NCI-H774 (cell line): ENCODE measurements at places on chromosomes 2 and 18.

- peak; percentile 62 for DNase-seq
These were observed 26.9 kb upstream of the DTNB start for GRCh38 chr2:25700221-25700660.

GRCh38 chr2:129912066-129912820, 67.2 kb upstream of the RAB6C start:
- no peak for DNase-seq

DNA sequence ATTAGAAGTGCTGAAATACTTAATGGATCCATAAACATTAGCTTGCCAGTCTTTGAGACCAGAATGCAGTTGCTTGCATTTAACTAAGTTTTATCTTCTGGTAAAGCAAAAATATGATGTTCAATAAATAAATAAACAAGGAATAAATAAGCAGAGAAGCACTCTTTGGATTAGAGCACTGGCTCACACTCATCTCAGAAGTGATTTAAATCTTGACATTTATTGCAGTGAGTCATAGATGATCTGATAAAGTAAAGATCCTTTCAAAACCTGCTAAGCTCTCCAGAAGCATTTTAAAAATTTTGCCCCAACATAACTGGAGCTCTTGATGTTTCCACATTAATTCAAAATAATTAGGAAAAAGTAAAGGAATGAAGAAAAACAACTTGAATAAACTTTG, 66.8 kb downstream of the KYNU start:
- DNase-seq, result no peak

- DNase-seq, result no peak
These were observed 263.8 kb upstream of the CDH19 start for GRCh38 chr18:66867653-66868052.

GRCh38 chr2:94960266-94960665, 65.2 kb upstream of the MAL start:
- DNase-seq, result no peak

GRCh38 chr2:43321446-43321845, 95.0 kb upstream of the ZFP36L2 start:
- DNase-seq, result no peak

- DNase-seq, result no peak
These were observed 87.7 kb downstream of the TMEM18 start for GRCh38 chr2:589281-590130.

GRCh38 chr2:127810156-127810618, 784 bp downstream of the WDR33 start:
- DNase-seq, result no peak

DNA sequence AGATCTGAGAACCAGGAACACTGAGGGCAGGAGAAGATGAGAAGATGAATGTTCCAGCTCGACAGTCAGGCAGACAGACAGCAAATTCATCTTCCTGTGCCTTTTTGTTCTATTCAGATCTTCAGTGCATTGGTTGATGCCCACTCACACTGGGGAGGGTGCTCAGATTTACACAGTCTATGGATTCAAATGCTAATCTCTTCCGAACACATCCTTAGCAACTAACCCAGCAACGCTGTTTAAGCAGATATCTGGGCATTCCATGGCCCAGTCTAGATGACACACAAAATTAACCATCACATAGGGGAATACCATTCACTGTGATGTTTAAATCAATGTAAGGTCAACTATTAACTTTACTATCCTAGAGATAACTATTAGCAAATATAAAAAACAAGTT, 571.9 kb downstream of the NYAP2 start:
- DNase-seq, result no peak

- no peak for DNase-seq
These were observed 3.8 kb upstream of the GIGYF2 start for GRCh38 chr2:232693344-232693743.

GRCh38 chr2:122706757-122707223, 951.3 kb downstream of the TSN start:
- no peak for DNase-seq

DNA sequence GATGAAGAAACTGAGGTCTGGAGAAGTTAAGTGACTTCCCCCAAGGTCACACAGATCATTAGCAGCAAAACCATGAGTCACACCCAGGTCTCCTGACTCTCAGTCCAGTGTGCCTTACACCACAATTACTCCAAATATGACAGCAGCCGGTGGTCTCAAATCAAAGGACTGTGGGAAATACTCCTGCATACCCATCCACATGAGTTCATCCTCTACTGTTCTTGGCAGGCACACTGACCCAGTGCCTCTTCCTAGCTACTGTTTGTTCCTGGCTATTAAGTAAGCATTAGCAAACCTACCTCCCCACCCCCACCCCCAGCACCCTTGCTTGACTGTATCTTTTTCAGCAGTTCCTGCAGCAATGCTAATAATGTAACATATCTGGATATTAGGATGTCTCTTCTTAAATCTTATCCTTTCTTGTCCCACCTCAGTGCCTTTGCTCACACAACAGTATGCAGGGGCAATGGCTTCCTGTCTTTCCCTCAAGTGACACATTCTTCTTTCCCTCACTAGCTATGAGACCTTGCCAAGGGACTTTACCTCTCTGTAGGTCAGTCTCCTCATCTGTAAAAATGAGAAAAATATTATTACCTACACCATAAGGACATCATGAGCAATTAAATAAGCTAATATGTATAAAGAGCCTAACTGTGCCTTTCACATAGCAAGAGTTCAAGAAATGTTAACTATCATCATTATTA, 46.2 kb downstream of the FAM98A start:
- DNase-seq, result no peak

DNA sequence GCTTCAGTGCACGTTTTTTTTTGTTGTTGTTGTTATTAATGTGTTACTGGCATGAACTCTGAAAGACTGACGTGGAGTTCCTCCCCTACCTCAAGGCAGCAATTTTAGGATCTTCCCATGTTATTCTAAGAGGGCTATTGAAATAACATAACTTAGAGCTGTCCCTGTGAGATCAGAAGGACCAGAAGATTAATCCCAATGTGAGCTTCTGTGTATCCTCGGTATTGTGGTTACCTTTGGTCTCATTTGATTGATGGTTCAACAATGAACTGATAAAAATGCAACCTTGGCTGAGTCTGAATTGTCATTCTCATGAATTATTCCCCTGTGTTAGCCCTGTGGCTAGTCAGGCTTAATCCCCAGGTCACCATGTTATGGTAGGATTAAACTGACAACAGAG, 394.1 kb downstream of the TRIB2 start:
- DNase-seq, result no peak

DNA sequence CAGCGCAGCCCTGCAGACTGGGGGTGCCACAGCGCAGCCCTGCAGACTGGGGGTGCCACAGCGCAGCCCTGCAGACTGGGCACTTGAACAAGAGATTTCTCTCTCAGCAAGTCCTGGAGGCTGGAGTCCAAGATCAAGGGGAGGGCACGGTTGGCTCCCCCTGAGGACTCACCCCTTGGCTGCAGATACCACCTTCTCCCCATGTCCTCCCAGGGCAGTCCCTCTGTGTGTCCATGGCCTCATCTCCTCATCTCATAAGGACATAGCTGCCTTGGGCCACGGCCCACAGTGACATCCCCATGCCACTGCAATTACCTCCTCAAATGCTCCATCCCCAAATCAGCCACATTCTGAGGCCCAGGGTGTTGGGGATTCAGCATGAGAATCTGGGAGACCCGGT, 98.2 kb downstream of the TPO start:
- no peak for DNase-seq

DNA sequence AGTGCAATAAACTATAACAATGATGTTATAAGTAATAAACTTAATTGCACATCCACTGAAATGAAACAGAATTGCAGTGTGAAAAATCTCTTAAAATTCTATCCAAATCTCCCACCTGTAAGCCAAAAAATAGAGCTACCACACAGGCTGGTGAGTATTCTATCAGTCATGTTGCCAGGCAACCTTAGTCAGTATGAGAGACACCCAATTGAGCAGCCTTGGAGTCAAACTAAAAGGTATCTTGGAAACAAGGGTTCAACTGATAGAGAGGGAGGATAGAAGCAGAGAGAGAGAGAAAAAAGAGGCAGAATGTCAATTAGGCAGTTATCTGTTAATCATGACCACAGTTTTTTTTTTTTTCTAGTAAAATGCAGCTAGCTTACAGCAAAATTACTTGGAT, 45.8 kb downstream of the GALNT13 start:
- DNase-seq, result no peak

DNA sequence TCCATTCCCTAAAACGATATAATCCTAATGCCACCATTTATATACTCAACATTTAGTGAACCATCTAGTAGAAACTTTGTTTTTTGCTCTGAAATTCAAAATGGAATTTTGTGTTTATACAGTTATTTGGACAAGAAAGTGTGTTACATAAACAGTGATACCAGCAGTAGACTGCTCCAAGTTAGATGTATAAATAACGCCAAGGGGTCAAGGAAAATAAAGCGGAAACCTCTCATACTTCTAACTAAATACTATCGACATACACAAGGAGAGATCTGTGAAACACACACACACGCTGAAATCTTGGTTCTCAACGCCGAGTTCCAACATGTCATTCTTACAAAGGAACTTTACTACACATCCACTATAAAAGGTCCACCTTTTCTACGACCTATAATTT, 1.2 kb downstream of the TXNL1 start:
- no peak for DNase-seq

DNA sequence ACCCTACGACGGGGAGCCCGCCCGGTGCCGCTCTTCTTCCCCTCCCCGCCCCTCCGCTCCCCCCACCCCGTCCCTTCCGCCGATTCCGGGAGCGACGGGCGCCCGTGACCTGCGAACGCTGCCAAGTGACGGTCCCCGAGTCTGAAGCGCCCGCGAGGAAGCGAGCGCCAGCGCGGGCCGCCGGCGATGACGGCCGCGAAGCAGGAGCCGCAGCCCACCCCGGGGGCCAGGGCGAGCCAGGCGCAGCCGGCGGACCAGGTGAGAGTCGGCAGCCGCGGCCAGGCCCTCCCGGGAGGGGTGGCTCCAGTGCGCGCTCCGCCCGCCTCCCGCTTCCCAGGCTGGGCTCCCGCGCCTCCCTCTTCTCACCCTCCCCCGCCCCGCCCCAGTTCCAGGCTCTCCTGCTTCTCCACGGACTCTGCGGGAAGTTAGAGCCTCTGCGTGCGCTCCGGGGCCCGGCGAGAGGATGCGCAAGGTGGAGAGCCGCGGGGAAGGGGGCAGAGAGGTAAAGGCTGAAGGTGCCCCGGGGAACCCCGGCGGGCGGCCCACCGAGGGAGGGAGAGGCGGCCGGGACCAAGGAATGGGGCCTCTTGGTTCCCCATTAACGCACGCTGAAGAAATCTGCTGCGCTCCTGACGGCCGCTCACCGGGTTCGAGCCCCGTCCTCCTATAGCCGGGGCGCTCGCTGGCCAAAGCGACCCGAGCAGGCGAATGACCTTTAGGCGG, 719.5 kb downstream of the DPP10 start:
- peak; percentile 69 for DNase-seq

DNA sequence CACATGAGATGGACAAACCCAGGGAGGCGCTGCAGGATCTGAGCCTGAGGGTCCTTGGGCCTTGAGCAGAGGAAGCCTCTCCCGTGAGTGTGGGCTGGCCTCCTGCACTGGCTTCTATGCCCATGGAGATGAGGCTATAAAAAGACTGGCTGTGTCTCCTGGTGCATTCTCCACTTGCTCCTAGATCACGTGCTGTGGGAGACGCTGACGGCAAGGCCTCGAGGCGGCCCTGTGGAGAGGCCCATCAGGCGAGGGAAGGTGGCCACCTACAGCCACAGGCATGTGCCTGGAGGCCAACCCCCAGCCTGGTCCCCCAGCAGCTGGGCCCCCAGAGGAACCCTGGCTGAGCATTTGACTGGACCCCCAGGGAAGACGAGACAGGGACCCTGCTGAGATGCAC, 198.9 kb downstream of the TWIST2 start:
- no peak for DNase-seq

- DNase-seq, result no peak
These were observed 163.8 kb downstream of the RHBDD1 start for GRCh38 chr2:226999661-227000060.

- no peak for DNase-seq
These were observed 28.6 kb downstream of the FEZ2 start for GRCh38 chr2:36569267-36569856.

DNA sequence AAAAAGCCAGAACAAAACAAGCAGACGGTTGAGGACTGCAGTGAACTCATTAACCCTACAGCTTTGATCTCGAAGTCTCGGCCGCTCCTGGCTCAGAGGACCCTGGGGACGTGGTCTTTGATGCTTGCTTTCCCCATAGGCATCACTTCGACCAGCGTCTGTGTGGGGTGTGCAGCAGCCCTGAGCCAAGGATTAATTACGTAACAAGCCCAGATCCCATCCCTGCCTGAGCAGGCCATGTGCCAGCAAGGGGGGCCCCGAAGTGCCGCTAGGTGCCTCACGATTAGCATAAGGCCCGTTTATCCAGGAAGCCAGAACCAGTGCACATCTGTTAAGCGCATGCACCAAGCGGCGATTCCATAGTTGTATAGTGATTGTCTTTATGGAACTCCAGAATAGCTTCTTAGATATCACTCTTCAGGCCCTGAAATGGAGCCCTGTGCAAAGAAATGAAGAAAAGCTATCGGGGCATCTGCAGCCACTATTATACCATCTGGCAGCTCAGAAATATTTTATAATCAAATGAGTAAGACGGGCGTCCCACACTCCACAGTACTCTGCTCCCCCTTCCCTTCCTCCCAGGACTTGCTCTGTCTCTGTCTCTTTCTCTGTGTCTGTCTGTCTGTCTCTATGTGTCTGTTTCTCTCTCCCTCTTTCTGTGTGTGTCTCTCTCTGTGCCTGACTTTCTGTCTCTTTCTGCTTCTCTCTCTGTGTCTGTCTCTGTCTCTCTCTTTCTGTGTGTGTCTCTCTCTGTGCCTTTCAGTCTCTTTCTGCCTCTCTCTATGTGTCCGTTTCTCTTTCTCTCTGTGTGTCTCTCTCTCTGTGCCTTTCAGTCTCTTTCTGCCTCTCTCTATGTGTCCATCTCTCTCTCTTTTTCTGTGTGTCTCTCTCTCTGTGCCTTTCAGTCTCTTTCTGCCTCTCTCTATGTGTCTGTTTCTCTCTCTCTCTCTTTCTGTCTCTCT, 41.7 kb downstream of the HPCAL1 start:
- no peak for DNase-seq
